ENCODE measurements at places on chromosomes 12 and 14.

DNA sequence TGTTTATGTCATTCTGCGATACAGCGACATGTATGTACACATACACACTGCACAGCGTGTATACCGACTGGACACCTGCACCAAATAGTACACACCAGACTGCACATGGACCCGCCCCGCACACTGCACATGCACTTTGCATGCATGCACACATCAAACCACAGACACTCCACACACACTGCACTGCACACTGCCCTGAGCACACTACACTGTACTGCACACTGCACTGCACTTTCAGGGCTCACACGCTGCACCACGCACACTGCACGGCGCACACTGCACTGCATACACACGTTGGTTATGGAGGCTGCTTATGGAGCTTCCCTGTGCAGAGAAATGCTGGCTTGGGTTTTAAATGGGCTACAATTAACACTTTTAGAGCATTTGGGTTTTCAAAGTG, 1.6 kb downstream of the PAPLN start:
- DNase-seq: no peak

GRCh38 chr14:66116732-66117131, 369.4 kb upstream of the CCDC196 start:
- no peak for DNase-seq

GRCh38 chr12:29306266-29306665, 74.7 kb downstream of the ERGIC2 start:
- DNase-seq: no peak

DNA sequence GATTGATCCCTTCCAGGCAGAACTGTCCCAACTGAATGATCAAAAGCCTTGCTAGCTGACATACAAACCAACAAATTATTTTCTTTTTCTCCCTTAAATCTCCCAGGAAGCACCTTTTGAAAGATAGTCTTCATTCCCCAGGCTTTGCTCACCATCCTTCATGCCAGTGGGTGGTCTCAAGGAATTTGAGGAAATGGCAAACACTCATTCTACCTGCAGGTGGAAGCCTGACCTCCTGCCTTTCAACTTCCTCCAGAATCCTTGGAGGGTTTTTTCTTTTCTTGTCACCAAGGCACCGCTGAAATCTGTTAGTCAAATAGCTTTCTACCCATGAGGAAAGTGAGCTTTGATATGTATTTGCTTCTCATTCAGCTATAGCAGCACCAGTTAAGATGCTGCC, 128.5 kb downstream of the WIF1 start:
- no peak for DNase-seq

DNA sequence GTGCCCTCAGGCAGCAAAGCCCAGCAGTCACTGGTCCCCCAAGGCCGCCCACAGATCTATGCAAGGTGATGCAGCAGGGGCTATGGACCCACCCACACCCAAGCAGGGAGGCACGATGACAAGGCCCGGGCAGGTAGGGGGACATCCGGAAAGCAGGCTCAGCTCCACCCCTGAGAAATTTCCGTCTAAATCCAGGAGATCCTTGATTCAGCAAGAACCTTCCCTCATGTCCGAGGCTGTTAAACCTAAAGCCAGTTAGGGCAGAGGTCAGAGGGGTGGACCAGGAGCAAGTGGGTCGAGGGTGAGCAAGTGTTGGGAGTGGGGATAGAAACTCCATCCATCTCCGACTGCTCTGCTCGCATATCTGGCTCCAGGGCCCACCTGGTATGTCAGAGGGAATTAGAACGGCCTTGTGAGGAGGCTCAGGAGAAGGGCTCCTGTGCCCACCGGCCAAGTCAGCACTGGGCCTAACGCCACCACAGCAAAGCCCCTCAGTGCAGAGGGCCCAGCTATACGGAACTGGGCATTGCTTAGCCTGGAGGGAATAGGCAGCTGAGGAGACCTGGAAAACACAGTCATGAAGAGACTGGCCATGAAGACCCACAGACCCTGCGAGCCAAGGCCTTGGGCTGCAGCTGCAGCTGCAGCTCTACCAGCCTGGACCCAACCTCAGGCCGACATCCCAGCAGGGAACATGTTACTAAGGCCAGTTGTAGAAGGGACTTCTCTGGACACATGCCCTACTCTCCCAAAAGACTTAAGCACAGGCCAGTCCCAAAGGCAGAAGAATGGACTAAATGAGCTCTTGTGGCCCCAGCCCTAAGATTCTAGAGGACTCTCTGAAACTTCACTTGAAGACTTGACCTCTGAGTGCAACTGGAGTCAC, 34.3 kb downstream of the DAD1 start:
- DNase-seq: no peak
